ENCODE measurements at places on chromosomes 6 and 20.

GRCh38 chr6:13267142-13267651, 61.1 kb downstream of the TBC1D7 start:
- no peak for DNase-seq

- no peak for DNase-seq
Observed at GRCh38 chr6:155939253-155939652, 483.6 kb upstream of the NOX3 start.

GRCh38 chr20:33733654-33734576, 2.1 kb downstream of the ZNF341 start:
- DNase-seq = no peak

- DNase-seq = no peak
Observed at GRCh38 chr6:89295981-89296380, 19.1 kb downstream of the GABRR2 start.

- no peak for DNase-seq
Observed at GRCh38 chr20:57327820-57328219, 1.8 kb upstream of the SPO11 start.

DNA sequence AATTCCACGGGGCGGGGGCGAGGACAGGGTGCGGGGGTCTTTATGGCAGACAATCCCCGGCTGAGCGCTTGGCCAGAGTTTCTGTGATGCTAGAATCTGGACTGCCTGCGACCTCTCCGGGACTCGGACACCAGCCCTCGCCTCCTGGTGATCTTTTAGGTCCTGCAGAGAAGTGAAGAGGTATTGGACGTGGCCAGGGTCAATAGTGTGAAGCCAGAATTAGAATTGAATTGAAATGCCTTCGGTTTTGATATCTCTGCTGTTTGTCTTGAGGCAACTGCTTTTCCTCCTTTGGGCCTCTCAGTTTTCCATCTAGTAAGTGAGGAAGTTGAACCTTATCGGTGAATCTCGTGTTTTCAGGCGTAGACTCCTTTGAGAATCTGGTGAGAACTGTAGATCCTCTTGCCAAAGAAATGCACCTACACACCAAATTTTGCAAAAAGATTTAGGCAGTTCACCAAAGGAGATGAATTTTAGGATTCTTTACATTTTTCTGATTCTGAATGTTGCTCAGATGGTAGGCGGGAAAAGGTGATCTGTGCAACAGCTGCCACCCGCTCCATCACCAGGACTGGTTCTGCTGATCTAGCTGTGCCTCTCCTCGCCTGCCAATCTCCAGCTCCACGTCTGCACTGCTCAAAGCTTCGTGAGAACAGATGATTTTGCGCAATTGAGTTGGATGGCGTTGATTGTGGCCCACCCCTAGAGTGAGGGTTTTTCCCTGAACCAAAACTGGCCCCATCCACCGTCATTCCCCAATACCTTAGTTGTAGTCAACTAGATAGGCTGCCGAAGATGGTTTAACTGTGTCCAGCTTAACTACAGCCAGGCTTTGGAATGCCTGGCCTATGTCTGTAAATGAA, 837 bp upstream of the OSER1 start:
- no peak for DNase-seq

DNA sequence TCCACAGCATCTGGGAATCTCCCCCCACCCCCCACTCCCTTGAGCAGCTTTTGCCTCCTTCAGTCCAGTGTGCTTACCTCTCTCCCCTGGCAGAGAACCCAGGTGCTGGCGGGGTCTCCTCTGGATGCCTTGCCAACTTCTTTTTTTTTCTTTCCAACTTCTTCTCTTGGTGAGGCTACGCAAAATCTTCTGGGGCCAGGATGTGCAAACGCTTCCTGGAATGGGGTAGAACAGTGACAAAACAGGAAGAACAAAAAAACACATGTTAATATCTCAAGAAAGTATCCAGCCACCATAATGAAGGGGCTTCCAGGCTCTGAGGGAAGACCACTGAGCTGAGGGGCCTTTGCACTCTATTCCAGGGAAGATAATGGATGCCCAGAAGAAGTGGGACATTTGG, 53.9 kb upstream of the DDR1 start:
- peak; percentile 66 for DNase-seq

- DNase-seq = no peak
Observed at GRCh38 chr6:149503276-149503675, 18.5 kb upstream of the ZC3H12D start.

- no peak for DNase-seq
Observed at GRCh38 chr6:166664135-166664534, 37.1 kb upstream of the RPS6KA2 start.

DNA sequence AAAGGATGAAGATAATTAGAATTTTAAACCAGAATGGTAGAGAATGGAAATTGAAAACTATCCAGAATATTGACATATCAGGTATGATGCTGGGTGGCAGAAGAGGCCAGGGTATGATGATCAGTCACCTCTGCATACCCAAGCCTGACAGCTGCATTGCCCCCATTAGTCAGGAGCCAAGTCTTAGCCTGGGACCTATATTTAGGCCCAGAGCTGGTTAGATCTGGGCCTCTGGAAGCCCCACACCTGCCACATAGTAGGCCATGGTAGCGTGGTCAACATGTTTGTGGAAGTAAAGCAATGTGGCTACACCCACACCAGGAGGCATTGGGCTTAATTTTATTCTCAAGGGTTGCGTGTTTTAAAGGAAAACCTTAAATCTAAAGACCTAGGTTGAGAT, 32.1 kb upstream of the CALHM6 start:
- no peak for DNase-seq

DNA sequence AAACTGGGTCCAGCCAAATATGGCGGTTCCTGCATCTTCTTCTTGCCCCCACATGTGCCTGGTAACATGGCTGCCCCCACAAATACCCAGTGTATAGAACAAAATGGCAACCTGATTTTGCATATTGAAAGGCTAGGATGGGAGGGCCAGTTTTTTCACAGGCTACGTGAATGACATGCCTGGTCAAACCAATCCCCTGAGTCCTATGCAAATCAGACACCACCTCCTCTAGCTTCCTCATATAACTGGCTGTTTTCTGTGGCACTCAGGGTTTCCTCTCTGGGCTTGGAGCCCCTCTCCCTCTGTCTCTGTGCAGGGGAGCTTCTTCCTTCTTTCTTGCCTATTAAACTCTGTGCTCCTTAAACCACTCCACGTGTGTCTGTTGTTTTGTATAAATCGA, 372.1 kb downstream of the KIF16B start:
- DNase-seq = no peak

- DNase-seq = peak; percentile 57
Observed at GRCh38 chr6:77466451-77467437, 3.5 kb upstream of the HTR1B start.

DNA sequence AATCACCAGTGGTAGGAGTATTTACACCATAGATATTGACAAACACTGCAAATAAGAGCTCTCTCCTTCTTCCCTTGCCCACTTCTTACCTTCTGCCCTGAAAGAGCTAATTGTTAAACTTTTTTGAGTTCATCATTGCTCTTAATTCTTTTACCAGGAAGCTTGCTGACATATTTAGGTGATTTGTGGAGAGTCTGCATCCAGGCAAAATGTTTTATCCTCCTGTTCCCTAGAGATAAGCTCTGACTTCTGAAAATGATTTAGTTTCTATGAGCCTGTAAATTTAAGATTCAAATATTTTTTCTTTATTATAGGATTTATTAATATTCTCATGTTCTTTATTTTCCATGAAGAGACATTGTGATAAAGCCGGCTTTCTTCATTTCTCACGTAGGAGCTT, 81.5 kb downstream of the ADGRB3 start:
- no peak for DNase-seq

- DNase-seq = no peak
Observed at GRCh38 chr6:45816674-45817297, 198.9 kb downstream of the CLIC5 start.

- no peak for DNase-seq
Observed at GRCh38 chr6:24431045-24431451, 28.3 kb downstream of the MRS2 start.

Data from activated CD8-positive, alpha-beta memory T cell treated with anti-CD3 and anti-CD28 coated beads for 24 hours (primary cell).